ENCODE measurements at places on chromosomes 1 and 21.
A peak's percentile ranks its signal among the peaks of the same experiment; 100 is the strongest.

DNA sequence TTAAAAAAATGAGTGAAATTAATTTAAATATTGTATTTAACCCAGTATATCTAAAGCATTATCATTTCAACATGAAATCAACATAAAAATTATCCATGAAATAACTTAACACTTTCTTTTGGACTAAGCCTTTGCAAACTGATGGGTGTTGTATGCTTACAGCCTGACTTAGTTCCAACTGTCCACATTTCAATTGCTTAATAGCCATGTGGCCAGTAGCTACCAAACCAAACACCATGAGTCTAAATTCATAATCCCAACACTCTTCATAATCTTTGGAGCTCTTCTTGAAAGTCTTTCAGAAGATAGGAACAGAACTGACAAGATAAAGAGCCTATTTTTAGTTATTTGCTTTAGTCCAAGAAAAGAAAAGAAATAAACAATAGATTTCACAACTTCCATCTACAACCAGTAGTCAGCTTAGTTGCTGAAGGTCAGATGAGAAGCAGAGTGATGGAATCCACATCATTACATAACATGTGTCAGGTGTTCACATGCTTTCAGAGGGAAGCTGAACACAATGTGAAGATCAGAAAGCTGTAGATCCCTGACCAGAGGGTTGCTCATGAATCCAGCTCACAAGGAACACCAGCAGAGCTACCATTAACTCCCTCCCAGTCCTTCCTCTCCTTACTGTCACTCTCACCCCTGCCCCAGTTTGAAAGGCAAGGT is 144.0 kb upstream of the ZNF648 start:
- no peak for DNase-seq

DNA sequence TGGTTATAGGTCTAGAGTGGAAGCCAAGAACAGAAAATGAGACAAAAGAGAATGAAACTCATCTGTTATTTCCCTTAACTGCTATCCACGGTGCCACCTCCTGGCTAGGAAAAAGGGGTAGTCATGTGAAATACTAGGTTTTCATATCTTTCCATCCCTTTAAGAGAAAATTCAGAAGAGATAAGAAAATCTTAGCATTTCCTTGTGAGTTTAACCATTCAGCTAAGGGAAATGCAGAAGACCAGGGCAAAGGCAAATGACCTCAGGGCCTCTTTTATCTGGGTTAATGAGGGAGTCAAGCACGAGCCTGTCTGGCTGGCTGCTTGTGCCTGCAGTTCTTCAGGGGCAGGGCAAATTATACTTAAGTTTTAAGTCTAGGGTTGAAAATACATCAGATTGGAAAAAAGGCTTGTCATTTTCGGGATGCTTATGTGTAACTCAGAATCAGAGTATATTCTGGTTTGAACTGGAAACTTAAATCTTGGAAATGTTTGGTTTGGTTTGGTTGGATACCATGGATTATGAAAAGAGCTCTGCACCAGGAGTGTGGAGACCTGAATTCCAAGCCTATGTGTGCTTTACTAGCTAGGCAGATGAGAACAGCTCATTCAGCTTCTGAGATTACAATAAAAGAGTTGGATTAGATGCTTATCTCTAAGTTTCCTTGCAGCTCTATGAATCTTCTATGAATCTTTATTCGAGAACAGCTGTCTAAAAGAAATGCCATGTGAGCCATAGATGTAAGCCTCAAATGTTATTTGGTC is 19.9 kb downstream of the NIBAN1 start:
- DNase-seq, result no peak

DNA sequence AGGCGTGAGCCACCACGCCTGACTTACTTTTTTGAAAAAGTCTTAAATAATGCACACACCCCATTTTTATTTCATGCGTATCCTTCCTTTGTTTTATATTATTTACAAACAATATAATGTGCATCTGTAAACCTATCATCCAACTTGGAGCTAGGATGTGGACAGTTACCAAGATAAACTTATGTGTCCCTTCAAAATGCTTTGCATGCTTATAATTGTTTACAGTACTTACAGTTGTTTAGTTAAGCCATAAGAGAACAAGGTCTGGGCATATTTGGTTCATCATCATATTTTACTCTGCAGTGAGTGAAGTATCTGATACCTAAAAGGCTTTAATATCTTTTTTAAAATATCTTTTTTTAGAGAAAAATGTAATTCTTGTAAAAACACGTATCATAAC is 16.1 kb upstream of the HMGN1 start:
- no peak for DNase-seq

DNA sequence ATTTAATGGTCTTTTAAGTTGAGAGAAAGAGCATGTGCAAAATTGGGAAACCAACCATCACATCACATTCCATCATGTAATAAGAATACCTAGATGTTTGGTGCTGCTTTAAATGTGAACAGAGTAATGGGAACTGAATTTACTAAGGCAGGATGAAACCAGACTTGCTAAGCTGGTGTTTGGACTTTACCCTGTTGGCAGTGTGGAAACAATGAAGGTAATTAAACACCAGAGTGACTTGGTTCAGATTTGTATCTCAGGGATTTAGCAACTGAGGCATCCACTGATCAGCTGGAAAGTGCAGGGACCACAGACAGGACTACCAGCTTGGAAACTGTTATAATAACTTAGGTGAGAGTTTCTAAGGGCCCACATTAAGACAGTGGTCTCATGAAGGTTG is 263.4 kb downstream of the OLFM3 start:
- DNase-seq, result no peak

- peak; percentile 31 for DNase-seq
Measured at GRCh38 chr1:226002667-226003501, 3.7 kb upstream of the SDE2 start.

DNA sequence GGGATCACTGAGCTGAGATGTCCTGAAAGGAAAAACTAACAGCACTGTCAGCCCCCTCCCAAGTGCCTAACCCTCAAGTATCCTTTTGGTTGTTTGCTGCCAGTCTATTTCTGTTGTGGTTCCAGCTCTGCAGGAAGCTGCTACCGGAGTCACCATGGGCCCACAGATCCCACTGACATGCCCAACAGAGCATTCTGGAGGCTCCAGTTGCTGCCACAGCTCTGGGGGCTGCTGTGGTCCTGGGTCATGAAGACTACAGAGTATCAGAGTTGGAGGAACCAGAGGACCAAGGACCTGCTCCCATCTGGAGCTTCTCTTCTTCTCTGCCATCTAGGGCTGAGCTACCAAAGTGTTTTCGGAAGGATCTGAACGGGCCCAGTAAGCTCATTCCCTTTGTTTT is 910 bp downstream of the LCE3A start:
- no peak for DNase-seq

- no peak for DNase-seq
Measured at GRCh38 chr21:28714777-28715464, 277.8 kb downstream of the LTN1 start.

GRCh38 chr1:185534801-185535200 is 199.4 kb upstream of the HMCN1 start:
- peak; percentile 81 for DNase-seq

GRCh38 chr1:8910914-8911313 is 32.4 kb upstream of the ENO1 start:
- no peak for DNase-seq

GRCh38 chr1:168897249-168897648 is 168.2 kb upstream of the DPT start:
- no peak for DNase-seq

DNA sequence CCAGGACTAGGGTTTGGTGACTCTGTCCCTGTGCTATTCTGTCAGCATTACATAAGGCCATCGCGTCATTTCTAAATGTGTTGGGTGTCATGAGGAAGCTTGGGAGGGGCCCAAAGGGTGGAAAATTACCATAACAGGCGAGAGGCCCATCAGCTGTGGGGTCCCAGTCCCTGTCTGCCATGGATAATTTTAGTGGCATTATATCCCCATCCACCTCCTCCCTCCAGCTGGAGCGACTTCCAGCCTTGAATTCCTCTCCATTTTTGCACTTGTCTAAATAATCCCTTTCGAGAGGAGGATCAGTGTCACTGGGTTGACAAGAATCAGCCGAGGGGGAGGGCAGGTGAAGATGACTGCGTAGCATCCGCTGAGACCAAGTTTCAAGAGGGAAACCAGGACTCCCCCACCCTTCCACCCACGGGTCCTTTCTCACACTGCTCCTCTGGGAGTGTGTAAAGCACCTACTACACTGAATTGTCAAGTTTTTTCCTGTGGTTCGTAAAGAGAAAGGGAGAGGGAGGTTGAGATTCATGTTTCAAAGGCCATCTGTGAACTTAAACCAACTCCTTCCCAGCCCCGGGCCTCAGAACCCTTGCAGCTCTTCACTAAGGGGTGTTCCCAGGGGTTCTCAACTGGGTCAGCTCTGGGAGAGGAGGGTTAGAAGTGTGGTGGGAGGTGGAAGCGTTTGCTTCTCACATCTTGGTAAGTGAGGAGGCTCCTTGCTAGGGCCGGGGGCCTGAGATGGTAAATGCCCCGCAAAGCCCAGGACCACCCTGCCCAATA is 29.2 kb downstream of the VASH2 start:
- no peak for DNase-seq

- no peak for DNase-seq
Measured at GRCh38 chr21:44443891-44444285, 11.4 kb upstream of the LRRC3 start.

GRCh38 chr1:223212441-223212840 is 69.4 kb upstream of the TLR5 start:
- DNase-seq, result no peak

DNA sequence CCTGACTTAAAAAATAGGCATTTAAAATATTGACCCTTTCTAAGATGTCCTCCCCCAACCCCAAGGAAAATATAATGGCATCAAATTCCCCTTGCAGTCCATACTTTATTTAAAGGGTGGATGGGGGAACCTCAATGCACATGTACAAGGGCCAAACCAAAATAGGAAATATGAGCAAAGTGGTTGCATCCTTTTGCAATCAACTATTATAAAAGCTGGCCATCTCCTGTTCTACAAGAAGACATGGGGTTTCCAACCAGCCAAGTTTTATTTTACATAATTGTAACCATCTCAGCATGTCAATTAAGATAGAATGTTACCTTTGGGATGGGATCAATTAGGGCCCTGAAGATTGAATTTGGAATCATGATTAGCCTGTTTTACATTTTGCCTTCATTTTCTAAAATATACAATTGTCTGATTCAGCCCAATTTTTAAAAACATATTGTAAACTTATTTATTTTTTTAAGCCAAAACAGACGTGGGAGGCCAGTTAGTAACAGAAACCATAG is 146.7 kb upstream of the NFIA start:
- DNase-seq, result no peak

GRCh38 chr1:177952249-177952648 is 17.6 kb downstream of the SEC16B start:
- DNase-seq, result no peak

GRCh38 chr1:113534875-113535274 is 144.6 kb downstream of the MAGI3 start:
- DNase-seq, result no peak

- DNase-seq, result peak; percentile 83
Measured at GRCh38 chr1:52927212-52928014, at the start of gene SCP2. SCP2 (plus strand) TSS chr1:52927276; CDS start chr1:52927397, 121 bp downstream.

GRCh38 chr1:181010789-181011188 is 11.9 kb downstream of the STX6 start:
- DNase-seq, result no peak

DNA sequence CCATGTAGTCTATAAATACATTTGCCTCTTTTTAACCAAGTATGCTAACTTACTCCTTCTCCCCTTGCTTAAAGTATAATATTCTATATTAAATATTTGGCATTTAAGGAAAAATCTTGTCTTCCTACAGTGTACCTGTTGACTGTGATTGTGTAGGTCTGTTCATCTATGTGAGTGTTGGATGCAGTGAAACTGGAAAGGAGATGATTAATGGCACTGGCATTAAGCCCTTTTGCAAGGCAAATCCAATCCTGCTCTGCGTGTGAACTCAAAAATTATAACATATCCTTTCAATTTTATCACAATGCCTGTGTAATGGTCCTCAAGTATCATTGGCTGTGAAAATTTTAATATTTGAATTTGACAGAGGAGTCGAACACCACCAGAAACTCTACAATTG is 565.0 kb downstream of the KCNT2 start:
- DNase-seq, result no peak

DNA sequence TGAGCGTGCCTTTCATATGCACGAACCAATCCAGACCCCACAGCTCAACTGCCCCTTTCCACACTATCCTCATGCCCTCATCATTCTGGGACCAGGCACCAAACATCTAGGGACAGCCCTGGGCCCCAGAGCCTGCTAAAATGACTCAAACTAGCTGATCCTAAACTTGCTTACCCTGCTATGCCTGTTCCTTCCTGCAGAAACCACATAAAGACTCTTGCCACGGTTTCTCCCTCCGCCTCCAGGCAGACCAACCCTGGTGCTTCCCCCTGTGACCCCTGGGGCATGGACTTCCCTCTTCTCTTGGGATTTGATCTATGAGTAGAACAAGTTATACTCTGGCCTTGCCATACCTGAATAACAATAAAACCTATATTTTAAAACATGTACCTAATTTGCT is 138.0 kb upstream of the CD34 start:
- DNase-seq, result no peak

- DNase-seq, result no peak
Measured at GRCh38 chr1:45843474-45843905, 40.1 kb downstream of the MAST2 start.

- no peak for DNase-seq
Measured at GRCh38 chr1:77553568-77554291, 128.7 kb downstream of the ZZZ3 start.

Measured in prostate gland (tissue), 2 donors.